ENCODE measurements at places on chromosomes 1 and 21. TPM values are rescaled to one million over a fixed set of nuclear protein-coding genes. Genes with fewer than 3 reads are reported as not detected.

Gene OR2L3
- not detected for total RNA-seq

GRCh38 chr1:151060657-151061421, 642 bp downstream of the MLLT11 start:
- no peak for DNase-seq

GRCh38 chr21:46205766-46206162, 21.5 kb upstream of the SPATC1L start:
- DNase-seq, result no peak

Gene AGBL4
- 3.1 TPM for total RNA-seq

GRCh38 chr1:35030756-35031446, 844 bp downstream of the ZMYM6 start:
- no peak for DNase-seq

Gene PRAMEF33
- not detected for total RNA-seq
